ENCODE measurements at places on chromosomes 3 and 15. TPM values are rescaled to one million over a fixed set of nuclear protein-coding genes. Genes with fewer than 3 reads are reported as not detected.
A peak's percentile ranks its signal among the peaks of the same experiment; 100 is the strongest.

DNA sequence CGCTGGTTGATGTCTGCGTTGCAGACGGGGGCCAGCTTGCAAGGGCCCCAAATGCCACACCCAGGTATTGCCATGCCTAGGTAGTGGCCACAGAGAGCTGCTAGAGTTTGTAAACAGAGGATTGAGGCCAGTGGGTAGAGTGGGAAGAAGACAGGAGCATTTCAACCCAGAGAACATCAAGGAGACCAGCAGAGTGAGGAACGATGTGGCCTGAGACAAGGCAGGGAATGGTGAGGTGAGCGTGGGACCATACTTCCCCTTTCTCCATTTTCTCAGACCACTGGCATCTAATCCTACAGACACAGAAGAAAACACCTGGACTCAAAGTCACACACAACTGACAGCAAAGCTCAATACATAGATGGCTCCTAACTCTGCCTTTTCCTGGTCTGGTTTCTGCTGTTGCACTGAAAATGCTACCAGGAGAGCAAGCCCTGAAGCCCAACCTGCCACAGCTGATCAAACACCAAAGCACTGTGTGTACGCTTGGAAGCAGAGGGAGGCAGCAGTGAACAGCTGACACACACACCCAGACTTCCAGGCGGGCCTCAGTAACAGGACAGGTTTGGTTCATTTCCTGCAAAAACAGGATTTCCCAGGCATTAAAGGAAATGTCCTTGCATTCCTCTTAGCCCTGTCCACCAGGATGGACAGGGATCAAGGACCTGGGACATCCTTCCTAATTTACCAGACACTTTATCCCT lies 1.6 kb downstream of the FAM174B start:
- peaks cover 10% of the 10 kb centered on the region for H3K36me3 ChIP-seq
- no peak overlapping the region for H3K27ac ChIP-seq
- peaks cover 42% of the 10 kb centered on the region for H3K27me3 ChIP-seq
- H3K4me1 ChIP-seq = peaks cover 14% of the 10 kb centered on the region

SGO1 gene
- 33.3 TPM for total RNA-seq

- DNase-seq = peak; percentile 44
- H3K4me1 ChIP-seq = peaks cover 14% of the 10 kb centered on the region
- peak within 1 kb of the TSS; percentile 82 for H3K4me3 ChIP-seq
- H3K36me3 ChIP-seq = no peaks in the 10 kb centered on the region
- H3K27ac ChIP-seq = no peak within 1 kb of the TSS
Measured at GRCh38 chr3:33218446-33219174, at the start of gene SUSD5. Gene SUSD5 (minus strand): TSS chr3:33218810. CDS start chr3:33218797, 13 bp downstream.

- H3K4me1 ChIP-seq = peaks cover 86% of the 10 kb centered on the region
- H3K27ac ChIP-seq = peak overlapping the region; percentile 5
- no peak for DNase-seq
- H3K36me3 ChIP-seq = no peaks in the 10 kb centered on the region
- H3K4me3 ChIP-seq = peak overlapping the region; percentile 7
- no peaks in the 10 kb centered on the region for H3K27me3 ChIP-seq
Measured at GRCh38 chr3:66933233-66933632, 64.9 kb upstream of the KBTBD8 start.

- H3K4me3 ChIP-seq = no peak overlapping the region
- no peak overlapping the region for H3K27ac ChIP-seq
- peaks cover 60% of the 10 kb centered on the region for H3K27me3 ChIP-seq
- DNase-seq = no peak
- no peaks in the 10 kb centered on the region for H3K36me3 ChIP-seq
Measured at GRCh38 chr15:91227117-91227516, 127.1 kb downstream of the SV2B start.

GRCh38 chr3:3714572-3714971 lies 84.7 kb upstream of the LRRN1 start:
- H3K4me1 ChIP-seq = no peaks in the 10 kb centered on the region
- H3K27ac ChIP-seq = no peak overlapping the region
- H3K4me3 ChIP-seq = no peak overlapping the region
- no peak for DNase-seq
- H3K36me3 ChIP-seq = no peaks in the 10 kb centered on the region
- H3K27me3 ChIP-seq = no peaks in the 10 kb centered on the region

BCHE gene
- total RNA-seq = 52.9 TPM

DNA sequence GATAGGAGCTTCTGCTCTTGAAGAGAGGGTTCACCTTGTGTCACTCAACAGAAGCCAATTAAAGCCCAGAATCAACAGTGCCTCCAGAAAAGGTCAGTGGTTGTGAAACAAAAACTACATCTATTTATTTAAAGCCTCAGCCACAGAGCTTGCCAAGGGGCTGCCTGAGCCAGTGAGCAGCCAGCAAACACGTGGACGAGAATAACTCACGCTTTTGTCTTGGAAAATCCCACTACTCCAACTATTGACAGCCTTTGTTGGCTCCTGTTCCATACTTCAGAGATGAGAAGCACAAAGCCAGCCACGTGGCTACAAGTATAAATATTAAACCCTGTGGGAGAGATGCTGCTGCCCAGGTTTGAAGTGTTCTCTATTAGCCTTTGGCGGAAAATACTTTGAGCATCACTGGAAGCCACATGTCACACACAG lies 10.3 kb downstream of the GPR156 start:
- H3K4me1 ChIP-seq = peaks cover 5% of the 10 kb centered on the region
- no peaks in the 10 kb centered on the region for H3K27me3 ChIP-seq
- no peak overlapping the region for H3K4me3 ChIP-seq

- H3K27ac ChIP-seq = no peak overlapping the region
- peaks cover 2% of the 10 kb centered on the region for H3K27me3 ChIP-seq
- no peak overlapping the region for H3K4me3 ChIP-seq
- no peak for DNase-seq
- peaks cover 4% of the 10 kb centered on the region for H3K4me1 ChIP-seq
Measured at GRCh38 chr3:138461896-138462295, 27.5 kb downstream of the ESYT3 start.

GRCh38 chr15:71085809-71086208 lies 29.5 kb upstream of the THSD4 start:
- DNase-seq = no peak
- H3K27ac ChIP-seq = no peak overlapping the region
- peaks cover 17% of the 10 kb centered on the region for H3K27me3 ChIP-seq
- peaks cover 2% of the 10 kb centered on the region for H3K36me3 ChIP-seq

OR5H1 gene
- total RNA-seq = not detected

DNA sequence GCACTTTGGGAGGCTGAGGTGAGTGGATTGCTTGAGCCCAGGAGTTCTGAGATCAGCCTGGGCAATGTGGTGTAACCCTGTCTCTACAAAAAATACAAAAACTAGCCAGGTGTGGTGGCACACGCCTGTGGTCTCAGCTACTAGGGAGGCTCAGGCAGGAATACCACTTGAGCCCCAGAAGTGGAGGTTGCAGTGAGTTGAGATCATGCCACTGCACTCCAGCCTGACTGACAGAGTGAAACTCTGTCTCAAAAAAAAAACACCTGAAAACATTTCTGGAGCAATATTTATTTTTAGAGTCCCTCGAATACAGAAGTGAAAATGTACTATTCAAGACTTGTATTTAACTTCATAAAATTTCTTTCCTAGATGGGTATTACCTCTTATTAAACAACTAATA lies 4.6 kb downstream of the SPCS1 start:
- H3K27ac ChIP-seq = no peak overlapping the region
- H3K36me3 ChIP-seq = peaks cover 11% of the 10 kb centered on the region
- no peaks in the 10 kb centered on the region for H3K27me3 ChIP-seq
- DNase-seq = no peak
- peaks cover 34% of the 10 kb centered on the region for H3K4me1 ChIP-seq
- H3K4me3 ChIP-seq = no peak overlapping the region

DNA sequence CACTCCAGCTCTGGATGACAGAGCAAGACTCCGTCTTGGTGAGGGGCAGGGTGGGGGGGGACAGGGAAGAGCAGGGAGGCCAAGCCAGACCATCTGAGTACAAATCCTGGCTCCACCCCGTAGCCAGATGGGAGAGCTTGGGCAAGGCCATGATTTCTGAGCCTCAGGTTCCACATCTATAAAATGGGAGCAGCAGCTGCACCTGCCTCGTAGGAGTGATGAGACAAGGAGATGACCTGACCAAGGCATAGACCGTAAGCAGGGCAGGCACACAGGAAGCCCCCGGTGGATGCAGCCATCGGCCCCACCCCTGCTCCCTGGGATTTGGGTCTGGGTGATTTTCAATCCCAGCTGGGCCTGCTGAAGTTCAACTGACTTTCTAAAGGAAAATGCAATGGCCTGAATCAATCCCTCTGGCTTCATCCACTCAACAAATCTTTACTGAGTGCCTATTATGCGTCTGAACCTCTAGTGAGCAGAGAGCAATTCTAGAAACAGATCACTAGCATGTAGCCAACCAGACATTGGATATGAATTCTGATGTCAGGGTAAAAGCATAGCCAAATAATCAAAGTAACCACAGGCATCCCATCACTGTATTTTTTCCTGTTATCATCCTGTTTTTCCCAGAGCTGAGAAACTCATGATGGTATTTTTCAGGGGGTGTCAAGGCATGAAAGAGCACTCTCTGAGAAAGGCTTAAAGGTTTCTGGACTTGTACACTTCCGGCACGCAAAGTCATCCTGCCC lies 141.2 kb downstream of the NUP210 start:
- peaks cover 4% of the 10 kb centered on the region for H3K36me3 ChIP-seq
- H3K27ac ChIP-seq = no peak overlapping the region
- peaks cover 42% of the 10 kb centered on the region for H3K27me3 ChIP-seq
- no peak for DNase-seq
- H3K4me3 ChIP-seq = no peak overlapping the region

GPR149 gene
- total RNA-seq = not detected

GRCh38 chr3:162721736-162722135 lies 1225.1 kb downstream of the OTOL1 start:
- no peak for DNase-seq
- no peaks in the 10 kb centered on the region for H3K27me3 ChIP-seq

ZNF385D gene
- total RNA-seq = 2.1 TPM

THBS1 gene
- total RNA-seq = 17.3 TPM

GRCh38 chr3:175260145-175260794 lies 401.1 kb downstream of the NAALADL2 start:
- no peaks in the 10 kb centered on the region for H3K36me3 ChIP-seq
- DNase-seq = no peak
- no peaks in the 10 kb centered on the region for H3K27me3 ChIP-seq
- H3K4me3 ChIP-seq = no peak overlapping the region

DNA sequence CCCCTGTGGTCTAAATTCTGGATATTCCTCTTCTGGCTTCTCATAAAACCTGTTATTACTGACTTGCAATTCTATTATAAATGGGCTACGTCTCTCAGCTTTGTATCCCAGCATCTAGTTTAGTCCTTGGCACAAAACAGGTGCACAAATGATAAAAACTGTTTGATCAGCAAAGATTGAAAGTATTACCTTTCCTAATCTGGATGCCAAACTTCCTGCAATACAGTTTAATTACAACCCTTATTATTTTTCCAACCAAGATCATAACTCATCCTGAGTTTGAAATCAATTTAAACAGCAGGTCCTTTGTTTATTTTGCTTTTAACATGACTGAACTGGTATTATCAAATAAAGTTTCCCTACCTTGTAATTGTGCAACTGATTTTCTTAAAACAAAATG lies 132.6 kb downstream of the ATP1B3 start:
- no peaks in the 10 kb centered on the region for H3K27me3 ChIP-seq
- no peak overlapping the region for H3K4me3 ChIP-seq
- no peak for DNase-seq
- no peaks in the 10 kb centered on the region for H3K36me3 ChIP-seq
- no peak overlapping the region for H3K27ac ChIP-seq
- H3K4me1 ChIP-seq = no peaks in the 10 kb centered on the region

DNA sequence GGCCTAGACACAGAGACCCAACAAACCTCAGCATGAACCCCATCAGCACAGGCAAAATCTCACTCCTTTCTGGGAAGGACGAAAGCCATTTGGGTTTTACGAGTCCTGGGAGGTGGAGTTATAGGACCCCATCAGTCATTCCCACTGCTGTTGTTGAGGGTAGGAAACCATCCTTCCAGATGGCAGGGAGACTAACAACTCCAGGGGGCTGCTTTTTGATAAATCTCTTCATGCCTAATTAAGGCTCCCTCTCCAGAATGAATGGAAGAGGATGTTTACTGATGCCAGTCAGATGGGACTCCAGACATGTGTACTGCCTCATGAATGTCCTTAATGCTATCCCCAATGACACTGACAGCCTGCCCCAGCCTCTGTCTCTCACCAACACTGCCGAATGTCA lies 75.3 kb downstream of the ST8SIA2 start:
- peak overlapping the region; percentile 8 for H3K27ac ChIP-seq
- no peak overlapping the region for H3K4me3 ChIP-seq
- H3K36me3 ChIP-seq = peaks cover 39% of the 10 kb centered on the region

ERC2 gene
- 12.2 TPM for total RNA-seq

DNA sequence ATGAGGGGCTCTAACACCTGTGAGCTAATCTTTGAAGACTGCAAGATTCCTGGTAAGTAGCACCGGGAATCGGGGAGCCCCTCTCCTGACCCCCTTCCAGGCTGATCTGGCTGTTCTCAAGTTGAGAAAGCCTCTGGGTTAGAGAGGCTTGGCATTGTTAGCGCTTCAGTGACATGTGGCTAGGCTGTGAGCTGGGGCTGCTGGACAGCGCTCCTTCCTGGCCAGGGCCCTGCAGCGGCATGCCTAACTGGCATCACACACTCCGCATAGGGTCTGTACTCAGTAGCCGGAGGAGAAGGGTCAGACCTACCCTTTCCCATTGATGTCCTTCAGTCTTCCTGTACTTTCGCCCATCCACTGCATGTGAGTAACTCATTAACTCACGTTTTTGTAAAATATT lies 7.4 kb downstream of the IVD start:
- H3K4me1 ChIP-seq = no peaks in the 10 kb centered on the region
- H3K4me3 ChIP-seq = peak overlapping the region; percentile 31
- H3K36me3 ChIP-seq = peaks cover 9% of the 10 kb centered on the region
- no peak for DNase-seq
- H3K27ac ChIP-seq = no peak overlapping the region
- no peaks in the 10 kb centered on the region for H3K27me3 ChIP-seq

- no peak overlapping the region for H3K27ac ChIP-seq
- DNase-seq = no peak
- H3K36me3 ChIP-seq = no peaks in the 10 kb centered on the region
- H3K4me3 ChIP-seq = no peak overlapping the region
- no peaks in the 10 kb centered on the region for H3K27me3 ChIP-seq
Measured at GRCh38 chr3:130384476-130385025, 39.1 kb downstream of the COL6A5 start.

DNA sequence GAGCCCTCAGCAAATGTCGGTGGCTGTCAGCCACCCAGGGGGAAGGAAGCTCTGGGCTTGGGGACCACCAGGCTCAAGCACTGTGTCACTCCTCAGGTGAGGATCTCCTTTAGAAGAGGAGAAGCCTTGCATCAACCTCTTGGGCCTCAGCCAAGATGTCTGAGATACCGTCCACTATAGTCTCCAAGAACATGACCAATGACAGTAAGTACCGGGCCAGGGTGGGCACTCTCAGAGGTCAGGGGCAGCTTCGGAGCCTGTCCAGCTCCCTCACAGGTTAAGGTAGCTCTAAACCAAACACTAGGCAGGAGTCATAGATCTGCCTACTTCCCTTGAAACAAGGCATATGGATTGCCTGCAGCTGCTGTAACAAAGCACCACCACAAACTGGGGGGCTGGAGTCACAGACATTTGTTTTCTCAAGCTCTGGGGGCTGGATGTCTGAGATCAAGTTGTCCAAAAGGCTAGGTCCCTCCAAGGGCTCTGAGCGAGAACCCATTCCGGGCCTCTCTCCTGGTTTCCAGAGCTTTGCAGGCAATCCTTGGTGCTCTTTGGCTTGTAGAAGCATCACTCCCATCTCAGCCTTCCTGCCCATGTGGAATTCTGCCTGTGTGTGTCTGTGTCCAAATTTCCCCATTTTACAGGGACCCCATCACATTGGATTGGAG lies 1.3 kb downstream of the CFAP100 start:
- peaks cover 14% of the 10 kb centered on the region for H3K27me3 ChIP-seq
- no peak for DNase-seq
- H3K4me3 ChIP-seq = no peak overlapping the region
- no peaks in the 10 kb centered on the region for H3K36me3 ChIP-seq
- H3K4me1 ChIP-seq = peaks cover 28% of the 10 kb centered on the region
